Cerebellum (tissue), 4 donors: ENCODE measurements at places on chromosomes 16 and 17.

DNA sequence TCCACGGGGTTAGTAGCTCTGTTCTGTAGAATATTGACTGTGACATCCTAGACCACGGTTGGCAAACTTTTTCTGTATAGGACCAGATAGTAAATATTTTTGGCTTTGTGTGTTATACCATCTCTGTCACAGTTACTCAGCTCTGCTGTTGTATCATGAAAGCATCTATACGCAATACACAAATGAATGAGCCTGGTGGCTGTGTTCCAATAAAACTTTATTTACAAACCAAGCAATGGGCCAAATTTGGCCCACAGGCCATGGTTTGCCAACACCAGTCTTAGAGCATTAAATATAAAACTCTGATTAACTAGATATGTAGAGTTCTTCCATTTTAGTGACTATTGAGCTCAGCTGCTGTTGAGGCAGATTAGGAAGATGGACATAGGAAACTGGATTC is 132.7 kb downstream of the MAP2K6 start:
- no peak for DNase-seq

GRCh38 chr17:20096430-20096829 is 87.3 kb downstream of the SPECC1 start:
- DNase-seq, result no peak

- DNase-seq, result no peak
These were observed 814 bp upstream of the CDH3 start for GRCh38 chr16:68644296-68644695.

- DNase-seq, result no peak
These were observed at the start of gene CHST4 for GRCh38 chr16:71526111-71526631. CHST4 (plus strand) TSS chr16:71526426; CDS start chr16:71536678, 10,252 bp downstream.

DNA sequence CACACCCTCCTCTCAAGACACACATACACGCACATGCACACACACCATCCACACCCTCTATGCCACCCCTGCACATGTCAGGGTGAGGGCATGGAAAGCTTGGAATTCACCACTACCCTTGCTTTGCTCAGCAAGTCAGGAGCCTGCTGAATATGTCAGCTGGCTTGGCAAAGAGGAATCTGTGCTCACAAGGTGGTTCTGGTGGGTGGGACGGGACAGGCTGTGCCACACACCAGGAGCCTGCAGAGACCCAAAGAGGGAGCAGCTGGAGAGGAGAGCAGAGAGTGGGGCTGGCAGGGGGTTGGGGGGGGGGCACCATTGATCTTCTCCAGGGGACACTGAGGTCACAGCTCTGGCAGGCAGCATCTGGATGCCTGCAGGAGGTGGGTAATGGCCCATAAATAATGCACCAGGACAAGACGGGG is 48.7 kb upstream of the NDRG4 start:
- DNase-seq, result no peak

- no peak for DNase-seq
These were observed 20.6 kb downstream of the TPPP3 start for GRCh38 chr16:67372664-67373063.

DNA sequence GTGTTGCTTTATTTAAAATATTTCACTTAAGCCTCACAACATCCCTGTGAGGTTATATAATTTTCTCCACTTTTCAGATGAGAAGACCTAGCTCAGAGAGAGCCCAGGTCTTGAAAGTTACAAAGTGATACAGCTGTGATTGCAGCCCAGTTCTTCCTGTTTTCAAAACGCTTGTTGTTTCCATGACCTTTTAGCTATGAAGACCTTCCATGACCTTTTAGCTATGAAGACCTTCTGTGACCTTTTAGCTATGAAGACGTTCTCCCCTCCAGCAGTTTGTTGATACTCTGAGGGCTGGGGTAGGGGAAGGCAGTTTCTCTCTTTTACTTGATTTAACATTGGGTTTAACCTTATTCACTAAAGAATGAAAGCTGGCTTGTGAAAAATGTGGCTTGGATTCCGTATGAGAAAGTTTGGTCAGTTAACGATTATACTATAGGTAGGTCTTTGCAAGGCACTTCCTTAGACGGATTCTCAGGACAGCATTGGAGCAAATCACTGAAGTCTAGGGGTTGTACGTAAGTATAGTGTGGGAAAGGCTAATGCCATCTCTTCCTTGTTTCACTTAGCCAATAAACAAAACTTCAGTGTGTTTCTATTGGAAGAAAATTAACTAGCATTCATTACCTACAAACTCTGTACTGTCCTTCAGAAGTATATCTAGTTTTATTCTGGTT is 20.7 kb downstream of the PHKB start:
- no peak for DNase-seq

GRCh38 chr16:11072420-11073153 is 128.2 kb downstream of the CLEC16A start:
- no peak for DNase-seq

- no peak for DNase-seq
These were observed 2.3 kb downstream of the SLC43A2 start for GRCh38 chr17:1626333-1626732.

GRCh38 chr17:56635641-56636040 is 42.1 kb downstream of the NOG start:
- DNase-seq, result no peak
